OCI-LY7 (cell line): ENCODE measurements at places on chromosomes 6 and 20. TPM values are rescaled to one million over a fixed set of nuclear protein-coding genes. Genes with fewer than 3 reads are reported as not detected.

The KHDC1L gene
- total RNA-seq: not detected in 2 replicates

DNA sequence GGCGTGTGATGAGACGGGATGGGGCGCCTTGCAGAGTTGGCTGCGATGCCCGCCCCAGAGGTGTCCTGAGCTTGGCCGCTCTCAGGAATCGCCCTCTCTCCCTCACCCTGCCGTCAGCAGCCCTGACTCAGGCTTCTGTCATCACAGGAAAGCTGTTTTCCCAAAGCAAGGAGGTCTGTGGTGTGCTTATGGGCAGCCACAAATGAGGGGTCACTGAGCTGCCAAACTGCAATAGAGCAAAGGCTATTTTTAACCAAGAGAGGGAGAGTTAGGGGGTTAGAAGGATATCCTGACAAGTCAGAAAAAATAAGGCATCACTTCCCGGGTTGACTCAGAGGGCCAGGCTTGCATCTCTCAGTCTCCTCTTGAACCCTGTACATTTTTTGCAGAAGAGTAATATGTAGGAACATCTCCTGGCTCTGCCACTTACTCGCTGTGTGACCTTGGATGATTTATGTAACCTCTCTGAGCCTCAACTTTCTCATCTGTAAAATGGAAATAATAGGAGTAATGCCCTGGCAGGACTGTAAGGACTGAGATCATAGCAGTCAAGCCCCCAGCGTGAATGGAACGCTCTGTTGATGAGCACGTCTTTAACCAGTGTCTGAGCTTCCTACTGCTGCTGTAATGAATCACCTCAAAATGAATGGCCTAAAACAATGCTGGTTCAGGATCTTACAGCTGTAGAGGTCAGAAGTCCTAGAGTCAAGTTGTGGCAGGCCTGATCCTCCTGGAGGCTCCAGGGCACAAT lies 181.9 kb downstream of the NFATC2 start:
- DNase-seq: no peak

The UST gene
- 3.4 and 4.1 TPM in 2 replicates for total RNA-seq

GRCh38 chr6:41404182-41404845 lies 68.9 kb downstream of the NCR2 start:
- DNase-seq: no peak

DNA sequence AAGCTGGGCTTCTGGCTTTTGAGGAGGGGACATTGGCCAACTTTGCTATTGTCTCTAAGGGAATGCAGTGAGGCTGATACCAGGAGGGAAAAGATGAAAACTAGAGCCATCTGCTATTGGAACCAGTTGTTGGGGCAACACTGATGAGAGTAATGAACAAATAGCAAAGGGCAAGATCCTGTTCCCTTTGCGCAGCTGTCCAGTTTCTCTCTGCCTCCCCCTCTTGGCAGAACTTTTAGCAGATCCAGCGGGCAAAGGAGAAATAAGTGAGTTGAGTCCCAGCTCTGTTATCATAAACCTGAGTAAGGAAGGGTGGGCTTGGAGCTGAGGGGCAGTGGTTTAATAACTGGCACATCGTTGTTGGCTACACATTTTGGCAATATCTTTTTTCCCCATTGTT lies 126.8 kb downstream of the AKAP7 start:
- no peak for DNase-seq

The POU5F1 gene
- total RNA-seq: 0.86 and 1.4 TPM in 2 replicates

GRCh38 chr6:32151181-32151862 lies 417 bp downstream of the PRRT1 start:
- no peak for DNase-seq

DNA sequence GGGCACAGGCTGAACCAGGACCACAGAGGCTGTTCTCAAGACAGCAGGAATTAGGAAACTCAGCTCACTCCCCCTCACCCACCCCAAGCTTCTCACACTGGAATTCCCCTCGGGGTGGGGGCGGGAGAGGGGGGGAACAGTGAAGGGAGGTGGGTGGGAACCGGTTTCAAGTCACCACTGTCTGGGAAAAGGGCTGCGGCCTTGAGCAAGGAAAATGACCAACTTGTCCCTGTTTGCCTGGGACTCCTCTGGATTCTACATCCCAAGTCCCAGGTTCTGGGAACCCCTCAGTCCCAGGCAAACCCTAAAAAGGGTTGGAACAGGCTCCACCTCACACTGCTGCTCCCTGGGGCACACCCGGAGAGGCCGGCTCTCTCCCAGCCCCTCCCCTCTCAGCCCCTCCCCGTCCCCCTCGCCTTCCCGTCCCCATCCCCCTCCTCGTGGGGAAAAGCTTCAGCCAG lies 230.7 kb downstream of the TFAP2C start:
- DNase-seq: no peak

GRCh38 chr20:9398882-9399281 lies 115.5 kb upstream of the LAMP5 start:
- no peak for DNase-seq

DNA sequence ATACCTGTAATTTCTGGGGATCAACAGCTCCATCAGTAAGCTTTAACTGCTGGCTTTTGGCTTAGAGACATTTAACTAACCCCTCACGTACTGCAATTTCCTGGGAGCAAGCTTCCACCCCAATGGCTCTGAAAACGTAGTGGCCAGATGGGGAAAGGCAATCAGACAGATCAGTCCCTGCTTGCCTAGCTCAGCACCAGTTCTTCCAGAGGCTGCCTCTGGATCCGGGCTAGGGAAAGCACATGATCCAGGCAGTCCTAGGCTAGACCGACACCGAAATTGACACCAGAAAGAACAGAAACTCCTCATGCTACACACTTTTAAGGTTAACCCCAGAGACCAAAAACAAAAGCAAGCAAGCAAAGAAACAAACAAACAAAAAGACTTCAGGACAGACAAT lies 13.3 kb downstream of the PREP start:
- DNase-seq: no peak

The HLA-C gene
- 404 and 419 TPM in 2 replicates for total RNA-seq

- DNase-seq: peak; percentile 68
Observed at GRCh38 chr6:20403766-20404640, 2.3 kb downstream of the E2F3 start.

DNA sequence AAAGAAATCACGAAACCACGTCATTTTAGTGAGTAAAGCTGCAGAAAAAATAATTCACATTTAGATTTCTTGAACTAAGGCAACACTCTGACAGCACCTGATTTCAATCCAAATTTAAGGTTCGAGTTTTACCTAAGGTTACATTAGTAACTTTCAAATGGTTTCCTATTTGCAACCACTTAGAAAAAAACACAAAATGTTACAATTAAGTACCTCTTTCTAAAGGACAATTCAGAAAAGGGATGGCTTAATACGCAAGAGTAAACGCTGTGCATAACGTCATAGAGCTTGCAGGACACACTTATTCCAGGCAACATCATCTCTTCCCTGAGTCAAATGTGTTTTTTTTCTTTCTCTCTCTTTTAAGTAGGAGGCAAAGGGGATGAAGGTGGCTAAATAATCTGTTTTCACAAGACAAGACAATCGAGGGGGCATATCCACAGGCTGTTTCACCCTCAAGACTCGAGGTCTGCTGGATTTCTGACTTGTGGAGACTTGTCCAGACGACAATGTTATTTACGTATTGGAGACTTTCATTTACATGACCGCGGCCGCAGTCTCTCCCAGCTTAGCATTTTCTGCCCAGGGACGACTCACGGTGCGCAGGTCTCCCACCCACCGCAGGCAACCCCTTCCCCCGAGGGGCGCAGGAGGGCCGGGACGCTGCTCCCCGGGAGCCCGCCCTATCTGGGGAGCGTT lies 86.0 kb downstream of the SESN1 start:
- peak; percentile 33 for DNase-seq

The SLC44A4 gene
- total RNA-seq: not detected in 2 replicates

The PCK1 gene
- total RNA-seq: 13.0 and 13.4 TPM in 2 replicates

DNA sequence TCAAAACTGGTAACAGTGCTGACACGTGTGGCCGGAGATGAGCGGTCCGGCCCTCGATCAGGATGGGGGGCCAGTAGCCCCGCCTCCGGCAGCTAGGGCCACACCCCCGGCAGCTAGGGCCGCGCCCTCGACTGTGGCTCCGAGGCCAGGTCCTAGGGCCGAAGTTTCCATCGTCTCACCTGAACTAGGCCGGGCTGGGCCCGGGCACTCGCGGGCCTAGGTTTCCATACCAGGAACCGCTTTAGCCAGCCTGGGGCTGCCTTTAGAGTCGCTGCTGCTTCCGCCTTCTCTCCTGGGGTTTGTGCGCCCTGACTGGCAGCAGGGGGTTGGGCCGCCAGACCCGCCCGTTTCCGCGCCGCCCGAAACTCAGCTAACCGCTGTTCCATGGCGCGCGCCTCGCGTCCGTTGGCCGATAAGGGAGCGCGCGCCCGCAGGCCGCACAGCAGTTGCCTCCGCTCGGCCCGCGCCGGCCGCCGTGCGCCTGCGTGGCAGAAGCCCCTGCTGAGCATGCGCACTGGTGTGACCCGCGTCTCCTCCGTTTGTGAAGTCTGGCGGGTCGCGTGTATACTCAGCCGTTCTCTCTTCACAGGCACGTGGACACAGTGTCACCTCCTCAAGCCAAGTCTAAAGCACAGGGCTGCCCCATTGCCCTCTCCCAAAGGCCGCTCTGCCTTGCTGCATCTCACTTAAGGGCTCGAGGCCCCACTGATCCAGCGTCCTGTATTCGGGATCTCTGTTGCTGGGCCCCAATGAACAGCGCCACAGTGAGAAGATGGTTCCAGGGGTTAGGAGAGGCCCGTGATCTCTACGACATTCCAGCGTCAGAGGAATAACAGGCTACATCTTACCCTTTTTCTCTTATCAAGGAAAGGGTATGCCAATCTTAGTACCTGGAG lies at the start of gene SAYSD1:
Gene SAYSD1, minus strand, starts transcription at position 483 of the 896 bp plus-strand sequence. Its CDS starts 97 bp downstream, at position 386.
- peak; percentile 96 for DNase-seq
